ENCODE measurements at places on chromosomes 5 and 9. TPM values are rescaled to one million over a fixed set of nuclear protein-coding genes. Genes with fewer than 3 reads are reported as not detected.

TRPM6 gene
- total RNA-seq = not detected

LCN12 gene
- 3.5 TPM for total RNA-seq

NLN gene
- total RNA-seq = 11.0 TPM

DNA sequence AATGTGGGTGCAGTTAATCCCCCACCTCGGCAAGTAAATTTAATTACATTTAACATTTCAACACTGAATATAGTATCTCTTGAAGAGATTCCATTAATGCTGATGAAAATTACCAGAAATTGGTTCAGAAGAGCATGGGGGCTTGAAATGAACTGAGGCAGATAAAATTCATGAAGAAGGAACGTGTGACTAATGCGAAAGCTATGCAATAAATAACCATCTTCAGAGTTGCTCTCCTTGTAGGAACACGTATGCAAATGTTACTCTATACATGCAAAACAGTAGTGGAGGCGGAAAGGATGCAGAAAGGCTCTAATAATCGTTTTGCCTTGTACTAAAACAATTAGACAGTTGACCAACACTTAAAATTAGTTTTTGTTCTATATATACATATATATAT, 320.2 kb downstream of the CTNND2 start:
- DNase-seq = no peak
- no peaks in the 10 kb centered on the region for H3K27me3 ChIP-seq
- no peaks in the 10 kb centered on the region for H3K36me3 ChIP-seq
- H3K4me3 ChIP-seq = no peak overlapping the region

DNA sequence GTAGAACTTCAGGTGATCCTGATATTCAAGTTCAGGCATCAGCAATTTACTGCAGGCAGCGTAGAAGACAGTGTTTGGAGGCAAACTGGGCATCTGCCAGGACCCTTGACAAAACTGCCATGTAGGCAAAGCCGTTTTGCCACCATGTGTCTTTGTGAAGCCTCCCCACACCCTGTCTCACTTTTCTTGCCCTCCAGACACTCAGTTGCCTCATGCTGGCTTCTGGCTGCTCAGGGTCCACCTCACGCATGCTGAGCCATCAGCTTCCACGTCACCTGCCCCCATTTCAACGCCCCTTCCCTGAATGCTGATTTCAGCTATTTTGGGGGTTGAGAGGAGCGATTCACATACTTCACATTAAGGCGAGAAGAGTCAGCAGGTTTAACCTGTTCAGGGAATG, 165.2 kb upstream of the KLF9 start:
- no peak overlapping the region for H3K4me3 ChIP-seq
- H3K36me3 ChIP-seq = no peaks in the 10 kb centered on the region
- no peak overlapping the region for H3K27ac ChIP-seq
- H3K4me1 ChIP-seq = no peaks in the 10 kb centered on the region
- DNase-seq = no peak
- no peaks in the 10 kb centered on the region for H3K27me3 ChIP-seq

- no peaks in the 10 kb centered on the region for H3K36me3 ChIP-seq
- H3K4me3 ChIP-seq = no peak overlapping the region
- peaks cover 28% of the 10 kb centered on the region for H3K27me3 ChIP-seq
- no peaks in the 10 kb centered on the region for H3K4me1 ChIP-seq
- no peak for DNase-seq
- H3K27ac ChIP-seq = no peak overlapping the region
Observed at GRCh38 chr5:151923866-151924476, 680 bp downstream of the GLRA1 start.

PRKACG gene
- not detected for total RNA-seq

DNA sequence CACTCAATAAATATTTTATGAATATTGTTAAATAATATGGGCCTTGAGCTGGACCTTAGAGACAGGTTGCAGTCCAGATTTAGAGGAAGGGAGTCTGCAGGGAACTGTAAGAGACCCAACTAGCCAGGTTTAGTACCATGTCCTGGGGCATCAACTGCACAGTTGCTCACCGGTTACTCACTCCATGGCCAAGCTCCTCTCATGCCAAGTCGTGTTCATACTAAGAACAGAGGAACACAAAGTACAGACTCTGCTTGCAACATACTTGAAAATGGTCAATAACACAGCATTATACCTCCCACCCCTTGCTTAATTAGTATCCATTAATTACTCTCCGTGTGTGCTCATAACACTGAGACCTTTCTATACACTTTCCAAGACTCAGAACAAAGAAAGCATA, 317.6 kb upstream of the PIK3R1 start:
- no peaks in the 10 kb centered on the region for H3K36me3 ChIP-seq

GRCh38 chr9:91066856-91067255, 265.2 kb downstream of the SYK start:
- H3K4me3 ChIP-seq = no peak overlapping the region
- DNase-seq = no peak
- no peaks in the 10 kb centered on the region for H3K27me3 ChIP-seq
- H3K27ac ChIP-seq = no peak overlapping the region
- peaks cover 13% of the 10 kb centered on the region for H3K36me3 ChIP-seq

GRCh38 chr5:87705876-87706275, 293.1 kb upstream of the CCNH start:
- no peak overlapping the region for H3K4me3 ChIP-seq
- no peaks in the 10 kb centered on the region for H3K4me1 ChIP-seq
- no peaks in the 10 kb centered on the region for H3K36me3 ChIP-seq
- H3K27me3 ChIP-seq = no peaks in the 10 kb centered on the region
- no peak overlapping the region for H3K27ac ChIP-seq

DNA sequence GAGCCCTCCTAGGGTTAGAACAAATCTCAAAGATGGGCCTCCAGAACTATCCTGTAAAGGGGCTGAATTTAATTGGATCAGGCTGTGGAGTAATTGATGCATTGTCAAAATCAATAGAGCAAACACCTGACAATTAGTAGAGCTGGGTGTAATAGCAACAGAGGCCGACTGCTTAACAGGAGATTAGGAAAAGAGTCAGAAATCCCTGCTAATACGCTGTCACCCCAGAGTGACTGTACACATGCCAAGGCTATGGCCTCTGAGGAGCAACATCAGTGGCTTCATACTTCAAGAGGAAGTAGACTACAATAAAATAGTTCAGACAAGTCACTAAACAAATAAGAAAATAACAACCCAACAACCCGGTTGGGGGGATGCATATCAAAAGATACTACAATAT, 18.7 kb upstream of the GRPEL2 start:
- no peaks in the 10 kb centered on the region for H3K27me3 ChIP-seq
- H3K36me3 ChIP-seq = no peaks in the 10 kb centered on the region
- no peak overlapping the region for H3K4me3 ChIP-seq
- no peak for DNase-seq
- H3K27ac ChIP-seq = no peak overlapping the region
- H3K4me1 ChIP-seq = no peaks in the 10 kb centered on the region

TXNDC8 gene
- not detected for total RNA-seq

DNA sequence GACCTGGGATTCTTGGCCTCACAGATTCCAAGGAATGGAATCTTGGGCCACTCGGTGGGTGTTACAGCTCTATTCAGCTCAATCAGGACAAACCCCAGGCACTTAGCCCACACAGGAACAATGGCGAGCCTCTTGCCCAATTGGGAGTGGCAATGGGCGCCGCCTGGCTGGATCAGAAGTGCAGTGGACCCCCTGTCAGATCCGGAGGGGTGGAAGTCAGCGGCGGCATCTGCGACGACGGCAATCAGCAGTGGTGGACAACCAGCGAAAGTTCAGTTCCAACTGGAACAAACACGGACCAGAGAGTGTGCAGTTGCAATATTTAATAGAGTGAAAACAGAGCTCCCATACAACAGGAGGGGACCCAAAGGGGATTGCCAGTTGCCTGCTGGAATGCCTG, 378.3 kb downstream of the CDH9 start:
- no peak overlapping the region for H3K27ac ChIP-seq
- H3K4me1 ChIP-seq = no peaks in the 10 kb centered on the region
- no peak for DNase-seq
- no peaks in the 10 kb centered on the region for H3K36me3 ChIP-seq
- H3K27me3 ChIP-seq = no peaks in the 10 kb centered on the region

Measured in activated CD4-positive, alpha-beta T cell treated with anti-CD3 and anti-CD28 coated beads, Interleukin-2, amount 10 ng/mL, durations not matched to agents 7 days and 5 days (primary cell).